ENCODE measurements at places on chromosomes 2 and 18. TPM values are rescaled to one million over a fixed set of nuclear protein-coding genes. Genes with fewer than 3 reads are reported as not detected.

Gene HOXD13
- not detected for total RNA-seq

- no peak for DNase-seq
- H3K27ac ChIP-seq: no peak overlapping the region
- no peaks in the 10 kb centered on the region for H3K27me3 ChIP-seq
Measured at GRCh38 chr2:114009205-114009944, 119.5 kb downstream of the ACTR3 start.

DNA sequence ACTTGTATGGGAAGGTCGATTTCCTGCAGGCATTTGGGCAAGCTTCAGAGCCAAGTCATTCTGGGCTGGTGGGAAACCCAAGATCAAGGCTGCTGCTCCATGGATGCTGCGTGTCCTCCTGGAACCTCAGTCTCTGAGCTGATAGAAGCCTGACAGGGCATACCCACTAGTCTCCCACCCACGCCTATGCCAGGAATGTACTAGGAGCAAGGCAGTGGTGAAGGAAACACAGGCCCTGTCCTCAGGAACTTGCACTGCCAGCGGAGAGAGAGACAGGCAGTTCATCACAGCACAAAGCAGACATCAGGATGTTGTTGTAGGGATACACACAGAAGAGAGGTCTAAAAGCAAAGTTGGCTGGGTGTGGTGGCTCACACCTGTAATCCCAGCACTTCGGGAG is 84.2 kb downstream of the PLB1 start:
- H3K36me3 ChIP-seq: no peaks in the 10 kb centered on the region
- H3K4me1 ChIP-seq: no peaks in the 10 kb centered on the region
- H3K27ac ChIP-seq: no peak overlapping the region
- H3K27me3 ChIP-seq: no peaks in the 10 kb centered on the region
- no peak for DNase-seq
- no peak overlapping the region for H3K4me3 ChIP-seq

DNA sequence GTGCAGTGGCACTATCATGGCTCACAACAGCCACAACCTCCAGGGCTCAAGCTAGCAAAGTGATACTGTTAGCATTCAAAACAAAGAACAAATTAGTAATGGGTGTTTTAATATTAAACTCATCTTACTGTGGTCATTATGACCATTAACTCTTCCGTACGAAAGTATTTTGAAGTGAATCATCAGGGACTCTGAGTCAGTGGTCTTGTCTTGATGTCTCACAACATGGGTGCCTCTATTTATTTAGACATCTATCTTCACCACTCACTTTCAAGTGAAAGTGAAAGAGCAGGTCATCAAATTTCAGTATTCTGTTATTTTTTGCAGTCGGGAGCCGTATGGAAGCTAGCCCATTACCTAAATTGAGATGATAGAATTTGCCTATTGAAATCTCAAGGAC is 1118.2 kb downstream of the DPP10 start:
- H3K27me3 ChIP-seq: no peaks in the 10 kb centered on the region
- no peaks in the 10 kb centered on the region for H3K4me1 ChIP-seq
- DNase-seq: no peak
- H3K27ac ChIP-seq: no peak overlapping the region

Gene SERPINB4
- total RNA-seq: not detected

Gene ARHGAP25
- 163 TPM for total RNA-seq

GRCh38 chr2:71291398-71291797 is 40.2 kb upstream of the ZNF638 start:
- no peaks in the 10 kb centered on the region for H3K27me3 ChIP-seq
- no peak overlapping the region for H3K27ac ChIP-seq
- no peak overlapping the region for H3K4me3 ChIP-seq

Gene DQX1
- total RNA-seq: 0.35 TPM

GRCh38 chr18:37565977-37566478 is 430 bp upstream of the CELF4 start:
- peaks cover 10% of the 10 kb centered on the region for H3K27me3 ChIP-seq
- H3K4me3 ChIP-seq: no peak overlapping the region
- H3K36me3 ChIP-seq: no peaks in the 10 kb centered on the region
- DNase-seq: no peak
- H3K4me1 ChIP-seq: peaks cover 6% of the 10 kb centered on the region
- no peak overlapping the region for H3K27ac ChIP-seq

DNA sequence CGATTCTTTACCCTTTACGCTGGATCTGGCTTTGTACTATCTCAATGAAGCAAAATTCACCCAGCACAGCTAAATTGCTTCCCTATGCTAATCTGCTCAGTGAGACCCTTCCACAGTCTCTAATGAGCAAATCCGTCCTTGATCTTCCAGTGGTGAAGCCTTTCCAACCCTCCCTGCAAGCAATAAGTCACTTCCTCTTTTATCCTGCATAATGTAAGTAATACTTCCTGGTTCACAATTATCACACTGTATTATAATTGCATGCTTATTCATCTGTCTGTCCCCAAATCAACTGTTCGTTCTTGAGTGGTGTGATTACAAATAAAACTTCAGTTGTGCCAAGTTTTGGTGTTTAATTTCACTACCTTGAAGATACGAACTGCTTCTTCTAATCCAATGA is 404.0 kb downstream of the ADCYAP1 start:
- H3K36me3 ChIP-seq: no peaks in the 10 kb centered on the region
- no peaks in the 10 kb centered on the region for H3K4me1 ChIP-seq
- H3K27ac ChIP-seq: no peak overlapping the region
- H3K27me3 ChIP-seq: no peaks in the 10 kb centered on the region
- DNase-seq: no peak
- H3K4me3 ChIP-seq: no peak overlapping the region

GRCh38 chr2:167110345-167110744 is 222.1 kb downstream of the XIRP2 start:
- no peak for DNase-seq
- no peak overlapping the region for H3K27ac ChIP-seq
- H3K27me3 ChIP-seq: no peaks in the 10 kb centered on the region
- no peak overlapping the region for H3K4me3 ChIP-seq

DNA sequence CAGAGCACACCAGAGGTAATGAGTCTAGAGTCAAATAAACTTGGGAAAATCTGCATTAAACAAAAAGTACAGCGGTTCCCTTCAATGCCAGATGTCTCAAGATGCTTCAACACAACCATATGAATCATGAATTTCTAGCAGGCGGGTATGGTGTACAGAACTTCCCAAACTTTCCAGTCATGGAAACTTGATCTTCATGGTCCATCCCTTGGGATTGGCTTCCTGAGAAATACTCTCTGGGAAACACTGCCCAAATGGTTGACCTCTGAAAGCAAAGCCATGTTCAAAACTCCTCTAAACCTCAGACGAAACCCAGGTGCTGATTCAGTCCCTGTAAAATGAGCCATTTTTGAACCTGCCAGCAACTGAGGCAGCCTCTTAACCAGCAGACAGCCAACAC is 16.4 kb upstream of the TMEM247 start:
- H3K27ac ChIP-seq: no peak overlapping the region
- H3K4me1 ChIP-seq: peaks cover 7% of the 10 kb centered on the region
- H3K27me3 ChIP-seq: no peaks in the 10 kb centered on the region

- H3K4me1 ChIP-seq: no peaks in the 10 kb centered on the region
- no peaks in the 10 kb centered on the region for H3K27me3 ChIP-seq
- no peak for DNase-seq
- no peaks in the 10 kb centered on the region for H3K36me3 ChIP-seq
- H3K4me3 ChIP-seq: no peak overlapping the region
Measured at GRCh38 chr2:6764968-6765723, 100.6 kb downstream of the CMPK2 start.

- DNase-seq: no peak
- no peaks in the 10 kb centered on the region for H3K27me3 ChIP-seq
- H3K27ac ChIP-seq: no peak overlapping the region
- H3K36me3 ChIP-seq: no peaks in the 10 kb centered on the region
- no peak overlapping the region for H3K4me3 ChIP-seq
Measured at GRCh38 chr2:182167882-182168281, 182.2 kb downstream of the PPP1R1C start.

GRCh38 chr2:219400562-219400961 is 12.8 kb upstream of the DNPEP start:
- H3K36me3 ChIP-seq: no peaks in the 10 kb centered on the region
- DNase-seq: no peak
- H3K4me3 ChIP-seq: no peak overlapping the region
- peaks cover 11% of the 10 kb centered on the region for H3K4me1 ChIP-seq
- no peak overlapping the region for H3K27ac ChIP-seq

- no peaks in the 10 kb centered on the region for H3K36me3 ChIP-seq
- no peak overlapping the region for H3K4me3 ChIP-seq
- DNase-seq: no peak
Measured at GRCh38 chr2:133229974-133230373, 338.3 kb downstream of the NCKAP5 start.

DNA sequence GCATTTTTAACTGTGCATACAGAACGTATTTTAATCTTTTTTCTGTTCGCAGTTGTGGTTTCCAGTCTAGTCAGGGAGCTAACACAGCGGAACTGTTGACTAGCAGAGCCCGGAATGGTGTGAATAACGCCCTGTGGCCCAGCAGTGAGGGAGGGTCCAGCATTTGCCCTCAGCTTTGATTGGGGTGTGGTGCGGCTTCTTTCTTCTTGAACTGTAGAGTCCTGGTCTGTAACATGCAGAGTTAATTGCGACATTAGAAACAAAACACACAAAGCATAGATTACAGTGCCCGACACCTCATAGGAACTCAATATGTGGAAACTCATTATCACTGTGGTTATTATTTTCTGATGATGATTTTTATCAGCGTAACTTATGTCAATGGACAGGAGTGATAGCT is 253.6 kb downstream of the SOX11 start:
- H3K27ac ChIP-seq: no peak overlapping the region
- H3K4me3 ChIP-seq: no peak overlapping the region
- no peaks in the 10 kb centered on the region for H3K27me3 ChIP-seq
- no peak for DNase-seq
- no peaks in the 10 kb centered on the region for H3K4me1 ChIP-seq
